ENCODE measurements at places on chromosomes 6 and 20.
A peak's percentile ranks its signal among the peaks of the same experiment; 100 is the strongest.

- DNase-seq: no peak
These were observed at the start of gene SLC13A3 for GRCh38 chr20:46651091-46651962. SLC13A3 (minus strand) TSS chr20:46651459; CDS start chr20:46651421, 38 bp downstream.

DNA sequence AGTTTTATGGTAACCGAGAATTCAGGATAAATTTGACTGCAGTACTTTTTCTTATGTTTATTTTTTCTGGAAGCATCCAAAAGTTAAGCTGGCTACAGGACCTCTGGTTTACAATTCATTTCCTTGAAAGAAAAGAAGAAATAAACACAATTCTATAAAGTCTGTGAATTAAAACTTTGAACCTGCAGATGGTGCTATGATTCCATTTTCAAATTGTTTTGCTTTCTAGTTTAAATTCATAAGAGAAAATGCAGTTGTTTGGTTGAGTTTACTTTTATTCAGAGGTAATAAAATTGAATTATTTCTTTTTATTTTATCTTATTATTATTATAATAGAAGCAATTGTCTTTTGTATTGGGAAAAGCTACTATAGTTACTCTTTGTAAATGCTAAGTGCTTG lies 1.8 kb upstream of the VIP start:
- DNase-seq: no peak

GRCh38 chr20:36833275-36834020 lies 42.5 kb upstream of the TLDC2 start:
- DNase-seq: no peak

DNA sequence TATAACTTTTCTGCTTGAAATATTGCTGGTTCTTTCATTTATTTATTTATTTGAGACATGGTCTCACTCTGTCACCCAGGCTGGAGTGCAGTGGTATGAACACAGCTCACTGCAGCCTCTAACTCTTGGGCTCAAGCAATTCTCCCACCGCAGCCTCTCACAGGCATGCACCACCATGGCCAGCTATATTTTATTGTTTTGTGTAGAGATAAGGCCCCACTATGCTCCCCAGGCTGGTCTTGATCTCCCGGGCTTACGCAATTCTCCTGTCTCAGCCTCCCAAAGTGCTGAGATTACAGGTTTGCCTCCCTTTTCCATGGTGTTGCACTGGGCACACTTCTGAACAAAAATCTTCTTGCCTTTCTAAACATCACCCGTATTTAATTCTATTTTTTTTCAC lies 39.1 kb upstream of the RNGTT start:
- no peak for DNase-seq

DNA sequence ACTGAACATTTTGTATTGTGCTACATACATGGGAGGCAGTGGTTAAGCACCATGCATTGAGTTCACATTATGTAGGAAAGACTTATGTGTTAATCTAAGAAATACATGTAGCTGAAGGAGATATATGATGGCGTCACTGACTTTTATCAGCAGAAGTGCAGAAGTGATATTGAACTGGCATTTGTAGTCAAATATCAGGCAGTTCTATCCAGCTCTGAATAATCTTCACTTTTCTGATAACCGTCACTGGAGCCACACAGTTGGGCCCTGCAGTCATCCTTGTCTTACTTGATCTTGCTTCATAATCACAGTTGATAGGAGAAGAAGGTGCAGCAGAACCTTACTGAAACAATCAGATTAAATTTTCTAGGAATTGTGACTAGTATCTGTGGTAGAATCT lies 26.4 kb downstream of the CRISP1 start:
- DNase-seq: no peak

- no peak for DNase-seq
These were observed 11.4 kb downstream of the DYNLT1 start for GRCh38 chr6:158633127-158633526.

GRCh38 chr20:9977629-9978028 lies 57.2 kb upstream of the ANKEF1 start:
- no peak for DNase-seq

DNA sequence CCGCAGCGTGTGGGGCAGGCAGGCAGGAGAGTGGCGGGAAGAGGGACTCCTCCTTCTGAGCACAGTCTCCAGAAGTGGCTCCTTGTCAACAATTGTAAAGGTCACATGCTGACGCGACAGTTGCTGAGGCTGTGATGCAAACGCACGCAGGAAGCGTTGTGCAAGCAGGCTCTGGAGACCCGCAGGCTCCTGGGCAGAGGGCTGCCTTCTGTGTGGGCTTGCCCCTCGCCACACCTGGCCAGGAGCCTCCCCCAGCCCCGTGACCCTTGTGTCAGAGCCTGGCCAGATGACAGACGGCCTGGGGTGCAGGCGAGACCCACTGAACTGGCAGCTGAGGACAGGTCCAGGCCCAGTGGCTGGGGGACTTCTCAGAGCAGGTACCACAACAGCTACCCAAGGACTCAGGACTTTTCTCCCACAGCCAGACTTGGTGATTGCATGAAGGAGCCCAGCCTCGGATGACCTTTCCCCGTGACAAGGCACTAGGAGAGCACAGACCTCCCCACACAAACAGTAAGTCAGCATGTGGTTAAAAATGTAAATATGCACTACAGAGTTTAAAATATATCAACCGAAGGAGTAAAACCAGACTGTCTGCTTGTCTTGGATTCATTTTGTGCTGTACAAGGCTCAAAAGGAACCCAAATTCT lies 222.1 kb upstream of the RREB1 start:
- no peak for DNase-seq

DNA sequence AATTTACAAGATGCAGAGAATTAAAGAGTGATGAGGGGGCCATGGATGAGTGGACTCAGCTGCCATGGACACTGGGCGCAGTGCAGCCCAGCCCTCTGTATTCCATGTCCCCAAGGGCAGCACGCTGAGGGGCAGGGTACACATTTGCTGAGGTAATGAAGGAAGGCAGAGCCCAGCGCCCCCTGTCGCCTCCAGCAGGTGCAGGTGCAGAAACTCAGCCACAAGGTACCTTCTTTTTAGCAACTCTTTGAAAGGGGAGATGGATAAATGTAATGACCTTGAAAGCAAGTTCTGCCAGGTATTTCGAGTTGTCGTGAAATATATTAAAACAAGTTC lies 7.1 kb downstream of the CD93 start:
- DNase-seq: peak; percentile 28

DNA sequence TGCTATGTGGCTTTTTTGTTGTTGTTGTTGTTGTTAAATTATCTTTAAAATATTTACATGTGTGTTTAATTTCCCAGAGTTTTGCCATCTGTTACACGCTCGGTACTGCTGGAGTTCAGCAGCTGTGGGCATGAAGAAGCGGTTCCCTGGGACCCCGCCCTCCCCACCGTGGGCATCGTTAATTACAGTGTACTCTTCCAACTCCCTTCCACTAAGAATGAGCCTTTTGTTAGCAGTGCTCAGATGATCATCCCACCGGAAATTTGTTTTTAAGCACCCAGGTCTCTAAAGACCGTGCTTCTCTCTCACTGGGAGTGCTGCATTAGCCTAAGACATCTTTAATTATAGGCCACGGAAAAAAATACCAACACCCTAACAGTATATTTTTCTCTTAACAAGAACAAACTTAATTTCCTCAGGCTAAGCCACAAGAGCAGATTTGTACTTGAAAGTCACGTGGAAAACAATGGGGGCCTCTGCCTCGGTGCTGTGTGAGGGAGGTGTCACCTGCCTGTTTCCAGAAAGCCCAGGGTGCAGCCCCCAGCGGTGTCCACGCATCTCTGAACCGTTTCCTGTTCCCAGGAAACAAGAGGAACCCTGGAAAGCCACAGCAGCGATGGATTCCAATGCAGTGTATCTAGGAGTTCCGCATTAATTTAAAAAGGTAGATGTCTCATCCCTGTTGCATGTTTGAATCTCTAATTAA lies 113.3 kb upstream of the FRMD1 start:
- DNase-seq: no peak

- DNase-seq: no peak
These were observed 32.5 kb downstream of the VSTM2L start for GRCh38 chr20:37935435-37935834.

DNA sequence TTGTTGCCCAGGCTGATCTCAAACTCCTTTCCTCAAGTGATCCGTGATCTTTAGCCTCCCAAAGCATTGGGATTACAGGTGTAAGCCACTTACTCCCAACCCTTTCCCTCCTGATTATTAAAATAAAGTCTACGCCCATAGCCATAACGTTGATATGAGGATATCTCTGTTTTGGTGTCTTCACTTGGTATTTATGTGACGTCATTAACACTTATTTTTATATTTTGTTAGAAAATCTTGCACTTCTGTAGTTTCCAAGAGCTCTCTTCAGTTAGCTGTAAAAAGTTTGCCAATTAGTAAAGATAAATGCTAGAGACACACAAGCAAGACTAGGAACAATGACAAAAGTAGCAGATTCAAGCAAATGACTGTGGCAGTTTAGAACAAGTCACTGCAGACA lies 115.6 kb upstream of the HSF2 start:
- no peak for DNase-seq

DNA sequence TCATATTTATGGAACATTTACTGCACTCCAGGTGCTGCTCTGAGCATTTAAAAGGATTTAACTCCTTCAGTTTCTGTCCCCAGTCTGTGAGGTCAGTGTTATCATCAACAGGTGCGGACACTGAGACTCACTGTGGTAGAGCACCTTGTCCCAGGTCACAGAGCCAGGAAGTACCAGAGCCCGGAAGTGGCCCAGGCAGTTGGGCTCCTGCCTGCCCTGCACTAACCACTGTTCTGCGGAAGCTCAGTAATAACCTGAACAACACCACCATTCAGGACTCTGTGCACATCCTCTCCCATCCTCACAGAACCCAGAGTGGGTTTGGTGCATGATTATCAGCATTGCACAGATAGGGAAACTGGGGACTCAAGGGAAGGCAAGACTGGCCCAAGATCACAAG lies 16.8 kb upstream of the SIRPG start:
- DNase-seq: no peak

DNA sequence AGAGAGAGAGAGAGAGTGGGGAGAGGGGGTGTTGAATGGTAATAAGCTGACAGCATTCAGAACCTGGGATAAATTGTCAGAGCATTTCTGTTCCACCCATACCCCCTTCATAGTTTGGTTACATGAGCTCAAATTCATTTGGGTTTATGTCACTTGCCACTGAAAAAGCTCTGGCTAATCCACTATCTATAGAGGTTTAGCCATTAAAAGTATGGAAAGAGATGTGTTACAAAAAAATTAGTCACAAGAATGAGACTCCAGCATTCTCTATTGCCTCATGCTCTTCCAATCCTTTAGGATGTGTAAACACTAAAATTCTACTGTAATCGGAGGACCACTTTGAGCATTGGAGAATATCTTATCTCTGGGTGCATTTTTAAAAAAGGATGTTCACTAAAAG lies 297.6 kb upstream of the TCF21 start:
- DNase-seq: no peak

- no peak for DNase-seq
These were observed 1.6 kb downstream of the SLC22A7 start for GRCh38 chr6:43299338-43300293.

- DNase-seq: peak; percentile 89
These were observed 946 bp downstream of the BEND3 start for GRCh38 chr6:107114213-107114925.

GRCh38 chr6:6993503-6994237 lies 114.1 kb upstream of the RREB1 start:
- no peak for DNase-seq

DNA sequence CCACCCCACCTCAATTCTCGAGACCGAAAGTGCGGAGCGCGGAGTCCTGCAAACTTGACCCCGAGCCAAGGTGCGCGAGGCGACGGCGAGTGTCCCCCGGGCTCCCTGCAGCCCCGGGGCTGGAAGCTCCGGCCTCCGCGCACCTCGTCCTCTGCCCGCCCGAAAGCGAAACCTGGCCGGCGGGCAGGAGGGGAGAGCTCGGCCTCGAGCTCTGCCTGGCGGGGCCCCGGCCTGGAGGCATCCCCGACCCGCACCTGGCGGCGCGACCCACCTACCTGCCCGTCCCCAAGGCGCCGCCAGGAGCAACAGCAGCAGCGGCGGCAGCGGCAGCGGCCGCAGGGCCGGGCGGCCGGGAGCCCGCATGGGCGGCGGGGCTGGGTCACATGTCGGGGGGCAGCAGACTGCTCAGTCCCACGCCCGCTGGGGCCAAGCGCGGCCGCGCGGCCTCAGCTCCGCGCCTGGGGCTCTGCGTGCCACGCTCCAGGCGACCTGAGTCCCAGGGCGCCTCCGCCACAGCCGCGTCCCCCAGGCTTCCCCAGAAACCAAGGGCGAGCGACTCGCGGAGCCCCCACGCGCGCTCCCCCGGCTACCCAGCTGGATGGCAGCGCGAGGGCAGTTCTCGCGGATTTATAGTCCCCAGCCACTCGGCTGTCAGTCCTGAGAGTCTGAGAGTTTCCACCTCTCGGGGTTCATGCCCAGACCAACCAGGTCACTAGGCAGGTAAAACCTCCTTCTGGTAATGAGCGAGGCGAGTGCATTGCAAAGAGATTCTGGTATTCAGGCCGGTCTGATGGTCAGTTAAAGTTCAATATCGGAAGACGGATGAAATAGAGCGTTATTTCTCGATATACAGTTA lies at the start of gene IL20RA:
Gene IL20RA, minus strand, starts transcription at position 600 of the 856 bp plus-strand sequence. Its CDS starts 237 bp downstream, at position 363.
- peak; percentile 28 for DNase-seq

GRCh38 chr6:69098910-69099309 lies 463.8 kb downstream of the ADGRB3 start:
- no peak for DNase-seq

- no peak for DNase-seq
These were observed 223.6 kb downstream of the EYA2 start for GRCh38 chr20:47118206-47118605.

GRCh38 chr6:49933526-49933925 lies 30.4 kb downstream of the DEFB114 start:
- DNase-seq: no peak

DNA sequence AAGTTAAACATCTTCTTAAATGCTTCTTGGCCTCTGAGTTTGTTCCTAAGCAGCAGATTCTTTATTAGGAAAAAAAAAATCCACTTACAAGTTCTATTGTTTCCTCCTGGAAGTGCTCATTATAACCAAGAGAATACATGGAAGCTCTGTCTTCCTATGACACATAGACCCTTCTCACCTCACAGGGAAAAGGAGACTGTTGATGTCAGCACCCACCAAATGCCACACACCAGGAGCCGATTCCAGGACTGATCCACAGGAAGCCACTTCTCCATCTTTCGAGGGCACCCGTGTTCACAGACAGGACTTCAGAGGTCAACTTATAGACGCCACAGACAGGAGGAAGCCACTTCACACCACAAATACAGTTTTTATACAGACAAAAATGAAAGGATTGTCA lies 13.4 kb upstream of the BNIP5 start:
- DNase-seq: no peak

- DNase-seq: no peak
These were observed 745.7 kb downstream of the MAFB start for GRCh38 chr20:39943336-39943735.

Measured in HuH-7.5 (cell line).